ENCODE measurements at places on chromosomes 1 and 21. TPM values are rescaled to one million over a fixed set of nuclear protein-coding genes. Genes with fewer than 3 reads are reported as not detected.

EFHD2 gene
- 27.2 TPM for total RNA-seq

LCE2C gene
- not detected for total RNA-seq

MX1 gene
- 420 TPM for total RNA-seq

C4BPA gene
- not detected for total RNA-seq

TTC22 gene
- not detected for total RNA-seq

CA6 gene
- total RNA-seq: not detected

S100A3 gene
- 12.8 TPM for total RNA-seq

C1orf87 gene
- not detected for total RNA-seq
